ENCODE measurements at places on chromosomes 11 and 22.

DNA sequence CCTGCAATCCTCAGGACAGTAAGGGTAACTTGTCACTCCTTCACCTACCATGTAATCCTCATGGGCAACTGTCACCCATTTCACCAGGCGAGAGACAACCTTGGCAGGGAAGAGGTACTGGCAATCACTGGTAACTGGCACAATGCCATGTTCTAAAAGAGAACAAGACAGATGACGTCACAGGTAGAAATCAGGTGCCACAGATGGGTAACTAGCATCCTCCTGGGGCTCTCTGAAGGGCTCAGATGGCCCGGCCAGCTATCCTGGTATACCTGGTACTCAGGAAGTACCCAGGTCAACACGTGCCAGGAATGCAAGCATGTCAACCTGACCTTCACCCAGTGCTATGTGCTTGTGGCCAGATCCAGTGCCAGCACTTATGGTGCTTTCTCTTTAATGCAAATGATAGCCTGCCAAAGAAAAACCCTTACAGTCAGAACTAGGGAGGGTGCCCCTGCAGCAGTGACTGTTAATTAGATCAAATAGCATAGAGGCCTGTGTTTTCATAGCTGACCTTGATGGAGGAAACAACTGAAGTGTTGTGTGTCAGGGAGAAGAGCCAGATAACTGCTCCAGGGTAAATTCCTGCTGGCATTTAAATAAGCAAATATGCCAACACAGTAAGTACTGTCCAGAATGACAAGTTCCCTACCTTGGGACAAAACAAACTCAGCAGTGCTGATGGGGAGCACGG is 36.2 kb downstream of the THOC5 start:
- no peak for DNase-seq

- DNase-seq: no peak
These were observed 4.8 kb downstream of the GRAMD1B start for GRCh38 chr11:123434911-123435310.

DNA sequence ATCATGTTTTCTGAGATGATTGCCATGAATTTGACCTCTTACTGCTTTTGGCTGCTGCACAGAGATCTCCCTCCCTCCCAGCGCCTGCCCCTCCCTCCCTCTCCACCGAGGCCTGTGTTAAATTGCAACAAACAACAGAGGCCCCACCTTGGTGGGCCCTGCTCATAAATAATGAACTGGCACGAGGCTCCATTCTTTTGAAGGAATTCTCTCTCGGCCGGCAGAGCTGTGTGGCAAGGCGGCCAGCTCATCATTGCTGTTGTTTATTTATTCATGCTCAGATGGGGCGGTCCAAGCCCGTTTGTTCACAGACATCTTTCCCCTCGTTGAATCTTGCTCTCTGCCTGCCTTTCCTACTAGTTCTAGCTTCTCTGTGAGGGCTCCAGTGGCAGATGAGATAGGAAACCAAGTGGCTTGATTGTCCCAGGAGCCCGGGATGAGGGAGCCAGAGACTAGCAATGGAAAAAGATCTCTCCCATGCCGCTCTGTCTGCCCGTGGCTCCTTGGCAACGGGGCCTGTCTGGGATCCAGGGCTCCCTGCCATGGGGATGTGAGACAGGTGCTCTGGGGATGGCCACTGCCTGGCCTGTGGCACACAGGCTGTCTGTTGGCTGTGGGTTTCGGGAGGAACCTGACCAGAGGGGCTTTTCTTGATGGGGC is 192.6 kb downstream of the DSCAML1 start:
- DNase-seq: peak; percentile 25

DNA sequence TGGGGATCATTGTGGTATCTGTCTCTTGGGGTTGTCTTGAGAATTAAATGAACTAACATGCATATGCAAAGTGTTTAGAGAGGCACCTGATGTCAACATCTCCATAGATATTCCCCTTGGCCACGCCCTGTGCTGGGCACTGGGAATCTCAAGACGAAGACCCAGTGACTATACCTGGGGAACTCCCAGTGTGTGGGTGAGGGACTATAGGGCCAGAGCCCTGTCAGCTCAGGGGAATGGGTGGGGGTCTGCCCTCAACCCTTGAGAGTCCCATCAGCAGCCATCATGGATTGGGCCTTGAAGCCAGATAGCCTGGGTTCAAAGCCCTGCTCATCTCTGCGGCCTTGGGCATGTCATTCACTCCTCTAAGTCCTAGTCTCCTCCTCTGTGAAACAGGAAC is 21.6 kb upstream of the LMO1 start:
- DNase-seq: no peak

- DNase-seq: no peak
These were observed 9.7 kb downstream of the CD5 start for GRCh38 chr11:61111786-61112517.

DNA sequence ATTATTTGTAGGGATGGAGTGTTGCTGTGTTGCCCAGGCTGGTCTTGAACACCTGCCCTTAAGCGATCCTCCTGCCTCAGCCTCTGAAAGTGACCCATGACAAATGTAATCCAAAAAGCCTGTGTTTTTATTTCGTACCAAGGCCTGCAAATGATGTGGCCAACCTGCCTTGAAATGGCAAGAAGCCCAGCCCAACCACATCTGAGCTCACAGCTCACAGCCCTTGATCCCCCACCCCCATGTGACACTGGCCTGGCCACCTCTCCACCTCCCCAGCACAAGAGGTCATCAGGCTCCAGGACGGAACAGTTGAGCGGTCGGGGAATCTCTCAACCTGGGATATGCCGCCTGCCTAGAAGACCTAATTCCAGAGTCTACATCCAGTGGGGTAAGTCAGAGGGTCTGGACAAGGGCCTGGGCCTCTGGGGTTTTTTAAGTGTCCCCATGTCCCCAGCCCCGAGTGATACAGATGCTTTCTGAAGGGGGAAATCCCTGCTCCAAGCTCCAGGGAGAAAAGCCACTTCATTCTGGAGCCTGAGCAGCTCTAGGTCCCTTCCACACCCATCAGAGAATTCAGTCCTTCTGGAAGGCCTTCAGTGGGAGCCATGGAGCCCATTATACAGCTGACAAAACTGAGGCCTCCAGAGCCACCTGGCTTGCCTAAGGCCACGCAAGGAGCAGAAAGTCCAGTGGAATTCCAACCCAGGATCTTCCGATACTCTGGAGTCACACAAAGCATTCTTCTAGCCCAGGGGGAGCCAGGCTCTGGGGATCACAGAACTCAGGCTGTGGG is 70.7 kb downstream of the MN1 start:
- DNase-seq: no peak

GRCh38 chr22:46843821-46844255 is 81.4 kb downstream of the TBC1D22A start:
- DNase-seq: peak; percentile 64

DNA sequence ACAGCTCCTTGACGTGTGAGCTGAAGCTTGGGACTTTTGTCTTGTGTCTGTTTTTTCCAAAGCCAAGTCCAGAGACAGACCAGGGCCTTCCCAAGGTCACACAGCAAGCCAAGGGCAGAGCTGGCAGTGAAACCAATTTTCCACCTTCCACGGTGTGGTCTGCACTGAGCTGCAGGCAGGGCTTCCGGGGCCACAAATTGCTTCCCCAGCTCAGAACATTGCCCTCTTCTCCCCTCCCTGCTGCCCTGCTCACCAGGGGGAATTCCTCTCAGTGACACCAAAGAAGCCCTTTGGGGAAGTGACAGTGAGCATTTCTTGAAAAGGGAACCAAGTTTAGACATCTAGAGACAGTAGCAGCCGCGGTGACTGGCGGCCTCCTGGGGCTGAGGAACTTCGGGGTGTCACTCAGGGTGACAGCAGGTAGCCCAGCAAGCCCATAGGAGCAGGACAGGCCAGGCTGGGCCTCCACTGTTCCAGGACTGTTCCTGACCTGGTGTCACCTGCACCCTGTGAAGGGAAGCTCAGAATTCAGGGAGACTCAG is 9.2 kb downstream of the FXYD2 start:
- no peak for DNase-seq
